ENCODE measurements at places on chromosomes 5 and 9.
A peak's percentile ranks its signal among the peaks of the same experiment; 100 is the strongest.

DNA sequence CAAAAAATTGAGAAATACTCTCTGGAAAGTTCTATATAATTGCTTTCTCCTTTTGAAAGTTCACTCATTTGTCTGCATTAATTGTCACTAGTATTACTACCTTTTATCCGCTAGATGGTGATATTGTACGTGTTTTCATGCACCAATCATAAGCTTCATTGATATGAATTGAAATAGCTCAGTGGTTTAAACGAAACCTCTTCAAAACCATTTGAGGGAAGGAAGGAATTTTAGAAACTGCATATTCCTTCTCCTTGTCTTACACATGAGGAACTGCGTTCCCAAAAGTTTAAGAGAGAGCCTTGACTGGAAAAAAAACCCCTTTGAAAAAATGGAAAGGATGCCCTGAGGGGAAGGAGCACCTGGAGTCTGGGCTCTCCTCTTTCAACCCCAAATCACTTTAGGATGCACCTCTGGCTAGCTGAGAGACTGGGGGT, 98.6 kb downstream of the YTHDC2 start:
- DNase-seq, result peak; percentile 23

DNA sequence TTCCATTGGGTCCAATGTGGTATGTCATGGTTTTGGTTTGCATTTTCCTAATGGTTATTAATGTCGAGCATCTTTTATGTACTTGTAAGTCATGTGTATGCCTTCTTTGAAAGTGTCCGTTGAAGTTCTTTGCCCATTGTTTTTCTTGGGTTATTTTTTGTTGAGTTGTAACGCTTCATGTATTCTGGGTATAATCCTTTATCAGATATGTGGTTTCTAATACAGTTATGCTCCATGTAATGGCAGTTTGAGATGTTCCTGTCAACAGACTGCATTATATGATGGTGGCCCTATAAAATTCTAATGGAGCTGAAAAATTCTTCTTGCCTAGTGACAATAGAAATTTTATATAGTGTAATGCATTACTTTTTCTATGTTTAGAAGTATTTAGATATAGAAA, 17.2 kb downstream of the RIC1 start:
- DNase-seq, result no peak

DNA sequence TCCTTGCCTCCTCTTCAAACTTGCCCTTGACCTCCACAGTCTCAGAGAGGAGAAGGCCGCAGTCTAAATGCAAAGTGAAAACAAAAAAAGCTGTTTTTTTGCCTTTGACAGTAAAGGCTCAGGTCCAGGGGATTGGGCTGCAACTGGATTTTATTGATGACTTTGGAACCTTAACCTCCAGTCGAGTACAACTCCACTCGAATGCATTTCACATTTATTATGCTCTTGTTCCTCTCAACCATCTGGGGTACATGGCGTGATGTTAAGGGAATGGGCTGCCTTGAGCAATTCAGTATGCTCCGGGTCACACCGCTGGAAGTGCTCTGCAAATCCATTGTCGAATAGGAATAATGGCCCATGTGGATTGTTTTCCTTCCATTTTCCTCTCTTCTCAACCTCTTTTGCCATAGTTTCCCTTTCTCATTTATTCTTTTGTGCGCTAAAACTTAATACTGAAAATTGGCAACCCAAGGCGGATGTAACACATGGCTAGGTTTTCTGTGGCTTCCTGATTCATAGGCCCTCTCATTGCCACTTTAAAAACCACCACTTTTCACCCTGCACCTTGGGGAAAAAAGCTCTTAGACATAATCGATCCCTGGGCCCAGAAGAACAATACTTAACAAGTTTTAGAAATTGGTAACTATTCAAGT, 34.3 kb downstream of the ITK start:
- DNase-seq, result no peak

DNA sequence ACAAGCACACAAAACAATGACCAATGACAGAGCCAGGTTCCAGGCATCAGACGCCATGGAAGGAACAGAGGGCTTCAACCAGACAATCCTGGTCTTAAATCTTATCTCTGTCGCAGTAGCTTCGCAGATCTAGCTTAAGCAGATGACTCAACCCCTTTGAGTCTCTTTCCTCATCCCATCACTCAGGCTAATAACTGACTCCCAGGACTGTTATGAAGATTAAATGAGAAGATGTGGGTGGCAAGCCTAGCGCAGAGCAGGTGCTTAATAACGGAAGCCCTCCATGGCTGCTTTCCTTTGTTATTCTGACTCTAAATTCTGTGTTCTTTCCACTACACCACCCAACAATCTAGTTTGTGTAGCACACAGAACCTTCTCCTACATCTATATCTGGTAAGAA, 110.9 kb downstream of the SLC24A2 start:
- DNase-seq, result no peak

GRCh38 chr5:139251281-139251687, 42.3 kb upstream of the MATR3 start:
- no peak for DNase-seq
